Activated naive CD8-positive, alpha-beta T cell treated with anti-CD3 and anti-CD28 coated beads for 36 hours (primary cell): ENCODE measurements at places on chromosomes 3 and 15.

- peaks cover 12% of the 10 kb centered on the region for H3K27me3 ChIP-seq
- DNase-seq: no peak
- no peak overlapping the region for H3K4me3 ChIP-seq
- H3K36me3 ChIP-seq: no peaks in the 10 kb centered on the region
- no peaks in the 10 kb centered on the region for H3K4me1 ChIP-seq
These were observed 130.6 kb downstream of the IMPG2 start for GRCh38 chr3:101189796-101190195.

DNA sequence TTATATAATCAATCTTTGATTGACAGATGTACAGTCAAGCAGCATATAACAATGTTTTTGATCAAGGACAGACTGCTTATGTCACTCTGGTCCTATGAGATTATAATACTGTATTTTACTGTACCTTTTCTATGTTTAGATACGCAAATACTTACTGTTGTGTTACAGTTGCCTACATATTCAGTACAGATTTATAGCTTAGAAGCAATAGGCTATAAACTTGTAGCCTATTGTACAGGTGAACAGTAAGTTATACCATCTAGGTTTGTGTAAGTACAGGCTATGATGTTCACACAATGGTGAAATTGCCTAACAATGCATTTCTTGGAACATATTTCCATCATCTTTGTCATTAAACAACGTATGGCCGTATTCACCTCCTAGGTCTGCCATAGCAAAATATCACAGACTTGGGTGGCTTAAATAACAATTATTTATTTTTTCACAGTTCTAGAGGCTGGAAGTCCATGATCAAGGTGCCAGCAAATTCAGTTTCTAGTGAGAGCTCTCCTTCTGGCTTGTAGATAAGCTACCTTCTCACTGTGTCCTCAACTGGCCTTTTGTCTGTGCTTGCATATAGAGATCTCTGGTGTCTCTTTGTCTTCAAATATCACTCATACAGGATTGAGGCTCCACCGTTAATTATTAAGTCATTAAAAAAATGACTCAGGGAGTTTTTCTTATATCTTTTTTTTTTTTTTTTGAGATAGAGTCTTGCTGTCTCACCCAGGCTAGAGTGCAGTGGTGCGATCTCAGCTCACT is 89.1 kb downstream of the EBLN2 start:
- H3K4me3 ChIP-seq: no peak overlapping the region
- DNase-seq: no peak
- no peaks in the 10 kb centered on the region for H3K36me3 ChIP-seq
- H3K4me1 ChIP-seq: no peaks in the 10 kb centered on the region
- H3K27ac ChIP-seq: no peak overlapping the region

GRCh38 chr3:184229394-184230080 is at the start of gene VWA5B2:
Gene VWA5B2, plus strand, starts transcription at chr3:184229585. Its CDS starts 944 bp downstream, at chr3:184230529.
- peak; percentile 87 for DNase-seq
- no peak within 1 kb of the TSS for H3K27ac ChIP-seq
- H3K36me3 ChIP-seq: no peaks in the 10 kb centered on the region
- peaks cover 64% of the 10 kb centered on the region for H3K27me3 ChIP-seq
- H3K4me3 ChIP-seq: peak within 1 kb of the TSS; percentile 62
- H3K4me1 ChIP-seq: peaks cover 6% of the 10 kb centered on the region

DNA sequence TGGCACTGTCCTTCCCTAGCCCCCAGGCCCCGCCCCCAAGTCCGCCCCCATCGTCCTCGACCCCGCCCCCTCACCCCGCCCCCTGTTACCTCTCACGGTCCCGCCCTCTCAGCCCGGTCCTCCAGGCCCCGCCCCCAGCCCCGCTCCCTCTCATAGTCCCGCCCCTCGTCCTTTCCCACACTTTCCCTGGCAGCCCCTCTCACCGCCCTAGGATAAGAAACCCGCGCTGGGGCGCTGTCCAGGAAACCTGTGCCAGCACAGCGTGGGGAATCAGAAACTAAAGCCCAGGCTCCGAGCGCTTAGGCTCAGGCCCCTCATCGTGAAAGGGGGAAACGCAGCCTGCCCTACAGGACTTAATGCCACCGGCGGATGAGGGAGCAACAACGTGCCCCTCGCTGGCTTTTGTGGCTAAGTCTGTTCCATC is 20.9 kb downstream of the TRPM1 start:
- peaks cover 2% of the 10 kb centered on the region for H3K4me1 ChIP-seq
- peaks cover 18% of the 10 kb centered on the region for H3K27me3 ChIP-seq
- peak overlapping the region; percentile 52 for H3K4me3 ChIP-seq
- no peaks in the 10 kb centered on the region for H3K36me3 ChIP-seq

DNA sequence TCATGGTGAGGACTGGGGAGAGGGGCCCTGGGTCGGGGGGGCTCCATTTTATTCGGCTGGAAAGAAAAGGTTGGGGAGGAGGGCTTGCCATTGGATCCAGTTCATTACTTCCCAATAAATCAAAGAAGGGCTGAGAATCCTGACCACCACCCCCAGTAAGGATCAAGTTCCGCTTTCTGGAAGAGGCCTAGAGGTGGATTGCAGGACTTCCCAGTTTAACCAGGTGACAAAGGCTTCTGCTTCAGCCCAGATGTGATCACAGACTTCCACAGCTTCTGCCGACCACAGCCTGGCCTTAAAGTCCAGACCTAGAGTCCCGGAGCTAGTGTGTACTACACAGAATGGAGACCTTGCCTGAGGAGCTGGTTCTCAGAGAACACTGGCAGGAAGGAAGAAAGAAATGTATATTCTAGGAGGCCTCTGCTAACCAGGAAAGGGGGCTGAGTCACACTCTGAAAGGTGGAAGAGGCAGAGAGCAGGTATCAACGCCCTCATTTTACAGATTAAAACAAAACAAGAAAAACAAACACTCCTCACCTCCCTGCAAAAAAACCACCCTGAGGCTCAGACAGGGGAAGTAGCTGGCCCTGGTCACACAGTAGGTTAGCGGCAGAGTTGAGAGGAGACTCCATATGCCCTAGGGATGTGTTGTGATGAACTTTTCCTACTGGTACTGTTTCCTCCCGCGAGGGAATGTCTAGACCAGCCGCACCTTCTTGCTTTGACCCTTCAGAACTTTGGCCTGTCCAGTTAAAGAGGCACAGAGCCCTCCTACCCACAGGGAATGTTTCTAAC is 1.1 kb upstream of the CEMIP start:
- H3K27ac ChIP-seq: no peak overlapping the region
- no peak for DNase-seq
- H3K4me3 ChIP-seq: no peak overlapping the region
- peaks cover 3% of the 10 kb centered on the region for H3K4me1 ChIP-seq
- no peaks in the 10 kb centered on the region for H3K36me3 ChIP-seq

- peak; percentile 65 for DNase-seq
- no peak overlapping the region for H3K4me3 ChIP-seq
- peaks cover 9% of the 10 kb centered on the region for H3K27me3 ChIP-seq
- H3K4me1 ChIP-seq: peaks cover 3% of the 10 kb centered on the region
- H3K36me3 ChIP-seq: no peaks in the 10 kb centered on the region
These were observed 118.7 kb upstream of the SMAD3 start for GRCh38 chr15:66946578-66947164.

- H3K27me3 ChIP-seq: peaks cover 4% of the 10 kb centered on the region
- H3K36me3 ChIP-seq: peaks cover 21% of the 10 kb centered on the region
- DNase-seq: no peak
- peaks cover 34% of the 10 kb centered on the region for H3K4me1 ChIP-seq
- H3K27ac ChIP-seq: no peak overlapping the region
- no peak overlapping the region for H3K4me3 ChIP-seq
These were observed 1.4 kb upstream of the CPOX start for GRCh38 chr3:98594628-98595324.

DNA sequence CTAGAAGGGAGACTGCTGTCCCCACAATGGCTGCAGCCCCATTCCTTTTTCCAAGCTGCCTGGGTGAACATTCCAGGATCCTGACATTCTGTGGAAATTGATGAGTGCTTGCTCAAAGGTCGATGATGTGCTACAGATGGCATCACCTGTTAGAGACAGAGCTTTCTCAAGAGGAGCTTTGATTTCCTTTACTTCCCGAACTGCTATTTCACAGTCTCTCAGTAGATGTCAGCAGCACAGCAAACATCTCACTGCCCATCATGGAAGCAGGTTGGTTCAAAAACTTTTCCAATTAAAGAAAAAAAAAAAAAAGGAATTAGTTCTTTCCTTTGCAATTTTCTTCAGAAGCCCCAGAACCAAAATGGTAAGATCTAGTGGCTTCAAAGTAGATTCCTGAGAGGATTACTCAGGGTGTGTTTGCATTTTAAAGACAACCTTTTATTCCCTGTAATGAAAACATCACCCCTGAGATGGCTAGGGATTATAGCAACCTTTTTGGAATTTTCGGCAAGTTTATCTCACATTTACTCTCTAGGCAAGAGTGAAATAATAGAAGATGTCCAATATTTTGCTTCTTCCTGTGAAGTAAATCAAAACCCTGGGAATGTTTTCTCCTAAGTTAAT is 44.8 kb downstream of the POLR2M start:
- H3K27ac ChIP-seq: no peak overlapping the region
- no peak for DNase-seq
- no peak overlapping the region for H3K4me3 ChIP-seq
- H3K4me1 ChIP-seq: no peaks in the 10 kb centered on the region
- H3K27me3 ChIP-seq: no peaks in the 10 kb centered on the region

DNA sequence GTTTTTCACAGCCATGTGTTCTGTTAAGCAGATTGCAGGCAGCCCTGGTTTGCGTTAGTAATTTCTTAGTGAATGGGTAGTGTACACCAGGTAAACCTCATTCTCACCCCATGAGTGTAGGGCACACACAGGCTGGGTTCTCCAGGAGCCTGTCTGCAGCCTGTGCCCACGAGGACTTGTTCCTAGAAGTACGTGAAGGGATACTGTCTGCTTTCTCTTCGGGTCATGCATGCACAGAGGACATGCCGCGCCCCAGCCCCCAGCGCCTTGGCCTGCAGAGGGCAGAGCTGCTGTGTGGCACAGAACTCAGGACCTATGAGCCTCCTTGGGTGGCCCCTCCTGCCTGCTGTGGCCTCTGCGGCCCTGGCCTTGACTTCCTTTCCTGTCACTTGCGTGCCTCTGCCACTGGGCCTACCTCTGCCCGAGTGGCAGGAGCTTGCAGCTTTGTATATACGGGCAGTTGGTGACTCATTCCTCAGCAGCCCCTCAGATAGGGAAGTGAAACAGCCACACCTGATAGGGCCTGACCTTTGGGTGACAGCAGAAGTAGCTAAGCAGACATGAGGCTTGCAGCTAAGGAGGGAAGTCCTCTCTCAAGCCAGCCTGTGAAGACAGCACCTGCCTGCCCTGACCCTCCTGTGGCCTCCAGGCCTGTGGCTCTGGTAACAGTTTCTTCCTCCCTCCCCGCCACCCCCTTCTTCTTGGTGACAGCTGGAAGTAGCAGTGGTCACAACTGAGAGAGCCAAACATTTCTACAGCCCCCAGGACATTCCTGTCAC is 19.5 kb downstream of the PPCDC start:
- peak; percentile 75 for DNase-seq
- peaks cover 28% of the 10 kb centered on the region for H3K4me1 ChIP-seq
- peaks cover 10% of the 10 kb centered on the region for H3K36me3 ChIP-seq

- H3K4me1 ChIP-seq: peaks cover 14% of the 10 kb centered on the region
- H3K36me3 ChIP-seq: peaks cover 17% of the 10 kb centered on the region
- no peak overlapping the region for H3K4me3 ChIP-seq
- no peak for DNase-seq
- no peak overlapping the region for H3K27ac ChIP-seq
- H3K27me3 ChIP-seq: no peaks in the 10 kb centered on the region
These were observed 56.7 kb upstream of the LMOD3 start for GRCh38 chr3:69178838-69179739.

DNA sequence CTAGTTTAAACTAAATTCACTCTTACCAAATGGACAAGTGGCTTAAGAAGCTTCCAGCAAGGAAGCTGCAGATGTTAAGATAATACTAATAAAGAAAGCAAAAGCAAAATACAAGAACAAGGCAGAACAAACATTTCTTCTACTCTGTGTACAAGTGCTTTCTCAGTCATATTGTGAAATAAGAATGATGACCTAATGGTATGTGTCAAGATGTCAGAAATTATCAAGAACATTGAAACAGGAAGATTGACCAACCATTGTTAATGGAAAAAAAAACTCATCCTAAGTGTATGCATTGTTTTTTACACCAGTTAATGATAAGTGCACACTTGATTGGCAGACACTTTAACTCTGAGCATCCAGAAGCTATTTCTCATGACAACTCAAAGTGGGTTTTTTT is 65.4 kb upstream of the P2RY1 start:
- no peak overlapping the region for H3K4me3 ChIP-seq
- H3K27me3 ChIP-seq: no peaks in the 10 kb centered on the region
- no peak for DNase-seq
- H3K4me1 ChIP-seq: no peaks in the 10 kb centered on the region
- no peaks in the 10 kb centered on the region for H3K36me3 ChIP-seq
- no peak overlapping the region for H3K27ac ChIP-seq

DNA sequence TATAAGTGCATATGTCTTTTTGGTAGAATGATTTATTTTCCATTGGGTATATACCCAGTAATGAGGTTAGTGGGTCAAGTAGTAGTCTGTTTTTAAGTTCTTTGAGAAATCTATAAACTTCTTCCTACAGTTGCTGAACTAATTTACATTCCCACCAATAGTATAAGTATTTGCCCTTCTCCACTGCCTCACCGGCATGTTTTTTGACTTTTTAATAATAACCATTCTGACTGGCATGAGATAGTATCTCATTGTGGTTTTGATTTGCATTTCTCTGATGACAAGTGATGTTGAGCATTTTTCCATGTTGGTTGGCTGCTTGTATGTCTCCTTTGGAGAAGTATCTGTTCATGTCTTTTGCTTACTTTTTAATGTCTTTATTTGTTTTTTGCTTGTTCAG is 94.1 kb upstream of the TP63 start:
- H3K27ac ChIP-seq: no peak overlapping the region
- H3K27me3 ChIP-seq: no peaks in the 10 kb centered on the region
- DNase-seq: no peak

- peak overlapping the region; percentile 75 for H3K4me3 ChIP-seq
- H3K4me1 ChIP-seq: peaks cover 22% of the 10 kb centered on the region
- H3K27me3 ChIP-seq: no peaks in the 10 kb centered on the region
- H3K36me3 ChIP-seq: peaks cover 3% of the 10 kb centered on the region
These were observed 48.1 kb downstream of the SETMAR start for GRCh38 chr3:4351164-4351855.

- no peak for DNase-seq
- H3K27ac ChIP-seq: no peak overlapping the region
- no peaks in the 10 kb centered on the region for H3K27me3 ChIP-seq
- peaks cover 7% of the 10 kb centered on the region for H3K4me1 ChIP-seq
- peaks cover 23% of the 10 kb centered on the region for H3K36me3 ChIP-seq
These were observed 87.5 kb upstream of the GOLGA6B start for GRCh38 chr15:72566973-72567372.

GRCh38 chr3:135079095-135079494 is 284.0 kb downstream of the EPHB1 start:
- H3K27me3 ChIP-seq: peaks cover 15% of the 10 kb centered on the region
- no peaks in the 10 kb centered on the region for H3K36me3 ChIP-seq
- H3K4me1 ChIP-seq: no peaks in the 10 kb centered on the region
- H3K4me3 ChIP-seq: no peak overlapping the region
- DNase-seq: no peak

GRCh38 chr3:60289341-60290121 is 961.7 kb downstream of the FHIT start:
- H3K27ac ChIP-seq: no peak overlapping the region
- no peak overlapping the region for H3K4me3 ChIP-seq
- H3K36me3 ChIP-seq: no peaks in the 10 kb centered on the region
- no peak for DNase-seq
- no peaks in the 10 kb centered on the region for H3K27me3 ChIP-seq

GRCh38 chr3:175149675-175150074 is 290.5 kb downstream of the NAALADL2 start:
- no peak for DNase-seq
- H3K36me3 ChIP-seq: no peaks in the 10 kb centered on the region
- no peak overlapping the region for H3K4me3 ChIP-seq
- no peaks in the 10 kb centered on the region for H3K4me1 ChIP-seq
- H3K27me3 ChIP-seq: no peaks in the 10 kb centered on the region
